Stimulated activated naive B cell treated with anti-CD40 and anti-IgM and Interleukin-4, amounts not matched to agents 10 μg/mL and 1 μg/mL and 100 μg/mL, for 72 hours (primary cell): ENCODE measurements at places on chromosomes 7 and 10.

DNA sequence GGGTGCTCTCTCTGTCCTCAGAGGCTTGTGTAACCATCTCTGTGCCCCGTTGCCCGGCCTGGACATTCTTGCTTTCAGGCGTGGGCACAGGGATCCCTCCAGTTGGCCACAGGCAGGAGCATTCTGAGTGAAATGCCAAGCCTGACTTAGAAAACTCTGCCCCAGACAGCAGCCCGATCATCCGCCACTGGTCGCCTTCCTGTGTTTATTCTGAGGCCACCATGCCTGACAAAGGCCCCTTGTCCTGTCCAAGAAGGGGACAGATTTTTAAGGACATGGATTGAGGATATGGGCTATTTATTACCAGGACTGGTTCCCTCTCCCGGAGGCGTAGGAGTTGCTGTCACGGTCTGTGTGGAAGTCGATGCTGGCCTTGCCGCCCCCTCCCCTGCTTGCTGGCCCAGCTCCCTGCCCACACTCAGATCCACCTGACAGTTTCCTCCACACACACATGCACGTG is 54.3 kb downstream of the SPOCK2 start:
- DNase-seq = no peak

DNA sequence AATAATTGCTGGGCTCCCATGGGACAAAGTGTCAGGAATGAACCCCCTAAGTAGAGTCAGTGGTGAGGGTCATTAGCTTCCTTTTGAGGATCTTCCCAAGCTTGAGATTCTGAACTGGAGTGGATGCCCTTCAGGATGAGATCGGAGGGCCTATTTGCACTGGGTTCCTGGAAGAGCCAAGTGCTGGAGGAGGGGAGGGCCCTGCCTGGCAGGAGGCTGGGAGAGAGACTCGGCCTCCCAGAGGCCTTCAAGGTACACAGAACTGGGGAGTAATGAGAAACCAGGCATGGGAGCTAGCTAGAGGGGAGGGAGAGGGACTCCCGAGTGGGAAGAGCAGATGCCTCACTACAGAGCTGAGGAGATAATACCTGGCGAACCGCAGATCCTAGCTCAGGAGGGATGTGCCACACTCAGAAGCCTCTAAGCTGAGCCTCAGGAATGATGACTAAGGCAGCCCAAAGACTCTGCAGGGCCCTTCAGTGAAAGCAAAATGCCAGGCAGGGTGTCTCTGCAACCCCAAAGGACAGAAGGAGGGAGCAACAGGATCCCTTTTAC is 9.4 kb downstream of the PDAP1 start:
- no peak for DNase-seq

DNA sequence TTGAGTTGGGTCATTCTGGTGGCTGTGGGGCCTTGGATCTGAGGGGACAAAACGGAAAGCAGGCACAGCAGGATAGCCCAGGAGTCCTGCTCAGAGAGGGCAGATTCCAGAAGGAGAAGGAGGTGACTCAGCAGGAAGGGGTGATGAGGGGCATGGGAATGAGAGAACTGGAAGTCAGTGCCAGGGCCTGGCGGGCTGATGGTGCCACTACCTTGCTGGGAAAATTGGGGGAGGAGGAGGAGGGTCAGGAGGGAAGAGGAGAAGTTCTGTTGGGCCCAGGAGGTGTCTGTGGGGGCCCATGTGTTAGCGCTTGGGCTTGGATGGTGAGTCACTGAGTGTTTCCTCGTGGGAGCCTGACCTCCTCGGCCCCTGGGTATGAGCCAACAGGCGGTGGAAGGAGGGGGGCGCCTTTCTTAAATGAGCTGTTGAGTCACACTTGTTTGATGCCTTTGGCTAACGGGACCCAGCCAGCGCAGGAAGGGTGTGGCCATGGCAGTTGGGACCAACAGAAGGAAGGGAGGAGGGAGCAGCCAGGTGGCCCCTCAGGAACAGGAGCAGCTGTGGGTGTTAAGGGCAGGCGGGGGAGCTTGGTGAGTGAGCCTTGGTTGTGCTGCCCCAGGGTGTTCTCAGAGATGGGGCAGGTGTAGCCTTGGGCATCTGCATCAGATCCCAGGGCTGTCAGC is 130.0 kb upstream of the BTBD16 start:
- DNase-seq = no peak

DNA sequence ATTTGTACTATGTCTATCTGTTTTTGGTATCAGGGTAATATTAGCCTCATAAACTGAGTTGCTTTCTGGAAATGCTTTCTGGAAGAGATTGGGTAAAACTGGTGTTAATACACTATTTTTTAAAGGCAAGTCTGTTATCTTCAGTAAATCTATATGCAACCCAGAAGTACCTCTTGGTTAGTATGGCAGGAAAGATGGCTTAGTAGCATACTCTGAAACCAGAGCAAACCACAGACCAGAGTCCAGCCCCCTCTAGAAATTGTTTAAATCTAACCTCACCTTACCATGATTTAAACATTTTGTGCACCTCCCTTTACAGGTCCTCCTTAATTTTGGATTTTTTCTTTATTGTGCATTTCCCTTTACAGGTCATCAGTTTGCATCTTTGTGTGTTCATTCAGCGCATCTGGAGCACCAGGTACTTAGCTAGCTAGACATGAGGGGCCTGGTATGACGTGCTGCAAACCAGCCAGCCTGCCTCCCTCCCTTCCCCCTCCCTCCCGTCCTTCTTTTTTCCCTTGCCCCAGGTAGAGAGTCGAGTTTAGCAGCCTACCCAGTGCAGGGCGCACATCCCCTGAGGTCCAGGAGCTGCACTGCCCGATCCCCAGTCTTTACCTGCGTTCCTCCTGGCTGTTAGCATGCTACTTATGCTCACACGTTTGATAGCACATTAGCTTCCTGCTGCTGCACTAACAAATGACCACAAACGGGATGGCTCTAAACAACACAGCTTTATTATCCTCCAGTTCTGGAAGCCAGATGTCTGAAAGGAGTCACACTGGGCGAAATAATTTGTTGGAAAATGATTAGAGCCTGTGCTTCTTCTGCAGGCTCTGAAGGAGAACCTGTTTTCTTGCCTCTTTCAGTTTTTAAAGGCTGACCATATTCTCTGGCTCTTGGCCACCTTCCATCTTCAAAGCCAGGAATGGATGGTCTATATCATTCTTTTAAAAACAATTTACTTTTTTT is 299.9 kb upstream of the HABP2 start:
- DNase-seq = no peak

DNA sequence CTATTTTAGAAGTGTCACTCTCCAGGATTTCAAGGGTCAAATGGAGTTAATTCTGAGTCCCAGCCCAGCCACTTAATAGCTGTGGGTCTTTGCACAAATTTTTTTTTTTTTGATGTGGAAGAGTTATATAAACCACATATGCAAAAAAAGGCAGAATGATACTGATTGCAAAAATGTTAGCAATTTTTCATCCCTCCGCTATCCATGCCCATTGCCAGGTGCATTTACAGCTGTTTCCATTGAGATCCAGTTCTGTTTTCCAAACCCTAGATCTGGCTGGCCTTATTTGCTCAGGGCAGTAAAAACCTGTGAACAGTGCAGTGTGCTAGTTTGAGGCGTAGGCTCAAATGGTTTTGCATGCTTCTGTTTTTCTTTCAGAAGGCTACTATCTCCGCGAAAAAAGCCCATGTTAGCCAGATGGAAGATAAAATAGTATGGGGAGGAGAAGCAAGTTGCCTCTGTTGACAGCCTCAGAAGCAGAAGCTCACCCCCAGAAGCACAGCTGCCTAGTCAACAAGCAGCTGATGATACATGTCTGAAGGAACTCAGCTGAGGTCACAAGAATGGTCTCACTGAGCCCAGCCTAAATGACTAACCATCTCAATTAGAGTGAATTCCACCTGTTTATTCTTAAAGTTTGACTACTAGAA is 997 bp upstream of the ZNF138 start:
- no peak for DNase-seq

- no peak for DNase-seq
Observed at GRCh38 chr7:107948645-107949442, 54.1 kb downstream of the LAMB1 start.

GRCh38 chr7:108467391-108467790 is 11.2 kb upstream of the NRCAM start:
- no peak for DNase-seq
